Gastrocnemius medialis (tissue), 4 donors: ENCODE measurements at places on chromosomes 2 and 18.

GRCh38 chr2:70121627-70122372 lies 34.5 kb downstream of the PCBP1 start:
- DNase-seq, result peak; percentile 25

GRCh38 chr2:42809819-42810120 lies 17.4 kb upstream of the HAAO start:
- DNase-seq, result peak; percentile 81

DNA sequence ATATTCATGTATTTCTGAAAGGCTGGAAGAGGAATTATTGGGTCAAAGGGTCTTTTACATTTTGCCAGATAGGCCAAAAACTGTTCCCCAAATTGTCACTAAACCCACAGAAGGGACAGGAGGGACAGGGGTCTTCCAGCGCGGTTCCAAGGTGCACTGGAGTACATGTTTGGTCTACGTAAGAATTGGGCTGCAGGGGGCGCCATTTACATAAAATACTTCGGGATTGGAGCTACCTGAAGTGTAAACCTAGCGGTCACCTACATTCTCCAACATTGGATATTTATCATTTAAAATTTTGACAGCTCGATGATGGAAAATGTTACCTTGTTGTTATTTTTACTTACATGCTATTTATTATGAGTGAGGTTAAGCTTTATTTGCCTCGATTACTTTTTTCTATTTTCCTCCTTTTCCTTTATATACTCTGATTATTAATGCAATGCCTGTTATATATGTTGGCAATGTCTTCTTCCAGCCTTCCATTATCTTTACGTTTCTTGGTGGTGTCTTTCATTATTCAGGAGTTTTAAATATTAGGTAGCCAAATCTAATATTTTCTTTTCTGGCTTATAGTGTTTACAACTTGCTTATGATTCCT lies 43.0 kb upstream of the RAB6C start:
- no peak for DNase-seq

DNA sequence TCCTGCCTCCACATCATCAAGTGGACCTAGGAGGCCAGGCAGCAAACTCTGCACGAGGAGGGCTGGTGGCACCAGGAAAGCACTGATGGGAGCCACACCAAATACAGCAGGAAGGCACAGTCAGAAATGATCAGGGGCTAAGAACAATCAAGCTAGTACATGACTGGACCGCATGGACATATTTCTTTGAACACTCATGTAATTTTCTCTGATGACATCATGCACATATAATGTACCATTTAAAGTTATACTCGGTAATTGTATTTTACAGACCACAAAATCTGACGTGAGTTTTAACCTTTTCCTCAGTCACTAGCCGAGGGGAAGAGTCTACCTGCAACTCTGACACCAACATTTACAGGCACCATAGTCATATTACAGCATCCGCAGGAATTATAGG lies 76.7 kb downstream of the XDH start:
- no peak for DNase-seq

DNA sequence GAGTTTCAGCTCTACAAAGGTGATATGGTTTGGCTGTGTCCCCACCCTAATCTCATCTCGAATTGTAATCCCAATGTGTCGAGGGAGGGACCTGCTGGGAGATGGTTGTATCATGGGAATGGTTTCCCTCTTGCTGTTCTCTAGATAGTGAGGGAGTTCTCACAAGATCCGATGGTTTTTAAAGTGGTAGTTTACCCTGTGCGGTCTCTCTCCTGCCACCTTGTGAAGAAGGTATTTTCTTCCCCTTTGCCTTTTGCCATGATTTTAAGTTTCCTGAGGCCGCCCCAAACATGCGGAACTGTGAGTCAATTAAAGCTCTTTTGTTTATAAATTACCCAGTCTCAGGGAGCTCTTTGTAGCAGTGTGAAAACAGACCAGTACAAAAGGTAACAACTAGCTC lies 306.0 kb downstream of the LRP1B start:
- no peak for DNase-seq

GRCh38 chr2:174035981-174036742 lies 71.0 kb upstream of the SP3 start:
- peak; percentile 78 for DNase-seq

GRCh38 chr2:238684362-238685326 lies 163.2 kb upstream of the TWIST2 start:
- peak; percentile 64 for DNase-seq

DNA sequence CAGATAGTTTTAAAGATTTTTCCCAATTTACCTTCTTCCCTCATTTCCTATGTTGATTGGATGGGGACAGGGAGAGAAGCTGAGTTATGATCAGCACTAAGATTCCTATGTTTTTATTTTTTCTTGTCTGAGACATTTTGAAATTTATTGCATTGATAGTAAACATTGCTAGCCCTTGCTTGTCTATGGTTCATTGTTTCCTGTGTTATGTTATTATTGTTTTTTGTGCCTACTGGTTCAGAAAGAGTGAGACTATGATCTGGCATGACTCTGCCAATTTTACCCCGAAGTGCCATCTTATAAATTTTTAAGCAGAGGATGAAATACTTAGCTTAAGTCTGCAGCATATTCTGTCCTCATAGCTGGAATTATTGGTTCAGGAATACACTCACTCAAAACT lies 478.5 kb downstream of the MBD2 start:
- DNase-seq, result no peak

DNA sequence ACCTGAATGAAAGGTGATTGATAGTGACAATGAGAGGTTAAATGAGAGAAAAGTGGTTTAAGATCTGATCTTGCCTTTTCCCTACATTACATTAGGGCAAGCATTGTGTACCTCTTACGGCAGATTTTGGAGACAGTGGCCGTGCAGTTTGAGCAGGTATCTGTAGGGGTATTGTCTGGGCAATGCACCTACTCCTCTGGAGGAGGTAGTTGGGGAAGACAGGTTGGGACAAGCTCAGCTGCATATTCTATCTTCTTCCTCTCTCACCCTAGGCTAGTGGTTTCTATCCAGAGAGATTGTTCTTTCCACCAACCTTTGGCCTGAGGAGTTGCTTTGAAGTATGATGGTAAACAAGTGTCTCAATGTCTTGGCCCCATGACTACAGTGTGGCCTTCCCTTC lies 323.2 kb downstream of the CYP26B1 start:
- DNase-seq, result no peak

DNA sequence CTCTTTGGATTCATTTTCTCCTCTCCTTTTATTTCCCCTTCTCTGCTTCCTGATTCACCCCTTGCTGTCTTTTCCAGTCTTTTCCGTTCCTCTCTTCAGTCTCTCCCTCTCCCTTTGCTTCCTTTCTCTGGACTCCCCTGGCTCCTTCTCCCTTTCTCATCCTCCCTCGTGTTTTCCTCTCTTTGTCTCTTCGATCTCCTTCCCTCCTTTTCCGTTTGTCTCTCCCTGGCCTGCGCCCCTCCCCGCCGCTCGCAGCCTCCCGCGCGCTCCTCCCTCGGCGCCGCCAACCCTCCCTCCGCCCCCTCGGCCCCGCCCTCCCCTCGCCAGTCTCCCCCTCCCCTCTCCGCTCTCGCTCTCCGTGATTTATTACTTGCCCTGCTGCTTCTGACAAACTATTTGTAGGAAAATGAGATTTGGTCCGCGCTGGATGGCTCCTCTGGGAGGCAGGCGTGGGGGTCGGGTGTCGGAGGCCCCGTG lies 46.0 kb upstream of the PAX8 start:
- no peak for DNase-seq

DNA sequence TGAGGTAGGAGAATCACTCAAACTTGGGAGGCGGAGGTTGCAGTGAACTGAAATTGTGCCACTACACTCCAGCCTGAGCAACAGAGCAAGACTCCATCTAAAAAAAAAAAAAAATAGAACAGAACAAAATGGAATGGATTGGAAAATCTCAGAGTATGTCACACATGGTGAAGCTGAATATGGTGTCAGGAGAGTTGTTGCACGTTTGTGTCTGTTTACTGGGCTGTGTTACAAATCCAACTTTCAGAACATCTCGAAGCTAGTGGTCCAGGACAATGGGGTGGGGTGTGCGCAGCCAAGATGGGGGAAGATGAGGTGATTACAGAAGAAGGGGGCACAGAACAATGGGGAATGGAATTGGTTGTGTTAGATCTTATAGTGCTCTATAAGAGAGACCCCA lies 17.6 kb downstream of the SAG start:
- no peak for DNase-seq

GRCh38 chr2:121819846-121820245 lies 64.4 kb downstream of the TSN start:
- no peak for DNase-seq

GRCh38 chr2:148507970-148508369 lies 136.6 kb upstream of the EPC2 start:
- no peak for DNase-seq

DNA sequence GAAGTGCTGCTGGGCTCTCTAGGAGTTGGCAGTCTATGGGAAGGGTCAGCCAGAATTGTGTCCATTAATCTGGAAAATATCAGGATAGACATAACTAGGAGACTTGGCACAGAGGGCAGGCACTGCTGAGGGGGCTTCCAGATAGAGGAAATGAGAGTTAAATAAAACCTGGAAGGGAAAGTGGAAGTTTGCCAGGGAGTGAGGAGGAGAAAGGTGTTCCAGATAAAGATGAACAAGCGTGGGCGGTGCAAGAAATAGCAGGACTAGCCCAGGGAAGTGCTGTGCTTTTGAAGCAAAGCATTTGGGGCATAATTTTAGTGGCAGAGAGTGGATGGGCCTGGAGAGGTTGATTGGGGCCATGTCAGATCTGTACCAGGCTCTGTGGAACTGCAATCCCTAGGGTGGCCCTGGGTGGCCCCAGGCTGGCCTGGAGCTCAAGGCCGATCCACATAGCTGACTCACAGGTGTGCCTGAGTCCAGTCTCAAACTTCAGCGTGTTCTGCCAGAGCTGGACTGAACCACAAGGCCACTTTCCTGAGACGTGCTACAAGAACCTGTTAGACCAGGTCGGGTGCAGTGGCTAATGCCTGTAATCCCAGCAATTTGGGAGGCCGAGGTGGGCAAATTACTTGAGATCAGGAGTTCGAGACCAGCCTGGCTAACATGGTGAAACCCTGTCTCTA lies 26.9 kb downstream of the GALM start:
- DNase-seq, result no peak

- DNase-seq, result no peak
Observed at GRCh38 chr2:142875010-142875409, 2.5 kb upstream of the KYNU start.

- DNase-seq, result no peak
Observed at GRCh38 chr2:36513661-36514060, 84.3 kb downstream of the FEZ2 start.

DNA sequence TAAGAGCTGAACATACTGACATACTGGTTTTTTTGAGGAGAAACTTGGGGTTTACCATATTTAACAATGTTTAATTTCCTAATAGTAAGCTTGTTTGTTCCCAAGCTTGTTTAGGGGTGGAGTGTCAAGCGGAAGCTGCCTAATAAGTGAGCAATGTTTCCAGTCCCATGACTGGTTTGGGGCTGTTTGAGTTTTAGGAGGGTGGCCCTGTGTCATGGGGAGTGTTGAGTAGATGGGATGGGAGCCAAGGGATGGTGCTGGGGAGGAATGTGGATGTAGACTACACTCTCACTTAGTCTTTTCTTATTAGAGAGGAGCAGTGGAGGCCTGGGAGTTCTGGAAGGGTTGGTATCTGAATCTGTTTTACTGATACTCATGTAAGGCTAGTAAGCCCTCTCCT lies 128.5 kb downstream of the TANC1 start:
- no peak for DNase-seq

- no peak for DNase-seq
Observed at GRCh38 chr2:64866797-64867196, 122.4 kb upstream of the SLC1A4 start.

- no peak for DNase-seq
Observed at GRCh38 chr2:141393214-141393545, 737.6 kb downstream of the LRP1B start.

DNA sequence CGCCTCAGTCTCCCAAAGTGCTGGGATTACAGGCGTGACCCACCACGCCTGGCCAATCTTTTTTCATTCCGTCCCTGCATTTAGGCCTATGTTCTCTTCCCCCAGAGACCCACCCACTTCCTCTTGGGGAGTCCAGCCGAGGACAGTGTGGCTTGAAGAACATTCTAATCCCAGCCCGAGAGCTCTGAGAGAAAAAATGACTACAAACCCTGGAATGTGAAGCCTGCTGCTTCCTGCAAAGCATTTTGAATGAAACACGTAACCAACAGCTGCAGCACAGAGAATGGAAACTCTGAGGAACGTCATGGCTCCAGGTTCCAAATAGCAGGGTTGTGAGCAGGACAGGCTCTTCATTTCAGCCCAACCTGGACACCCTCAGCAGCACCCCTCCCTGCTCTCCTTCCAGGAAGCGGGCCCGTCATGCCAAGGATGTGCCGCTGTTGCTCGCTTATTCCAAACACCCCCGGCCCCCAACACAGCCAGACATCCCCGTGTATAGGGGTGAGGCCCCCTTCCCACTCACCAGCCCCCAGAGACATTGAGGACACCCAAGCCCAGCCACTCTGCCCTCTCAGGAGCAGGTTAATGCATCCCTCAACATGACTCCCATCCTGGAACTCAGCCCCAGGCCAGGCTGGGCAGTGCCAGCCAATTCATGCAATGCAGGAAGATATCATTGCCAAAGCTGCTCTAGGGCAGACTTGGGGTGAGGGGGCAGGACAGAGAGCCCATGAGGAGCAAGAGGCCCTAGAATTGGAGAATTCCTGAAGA lies 139.8 kb downstream of the ZFP36L2 start:
- DNase-seq, result peak; percentile 79

GRCh38 chr18:23460285-23461273 lies 7.5 kb downstream of the RIOK3 start:
- DNase-seq, result no peak

GRCh38 chr2:56754066-56754615 lies 570.4 kb downstream of the CCDC85A start:
- DNase-seq, result no peak

DNA sequence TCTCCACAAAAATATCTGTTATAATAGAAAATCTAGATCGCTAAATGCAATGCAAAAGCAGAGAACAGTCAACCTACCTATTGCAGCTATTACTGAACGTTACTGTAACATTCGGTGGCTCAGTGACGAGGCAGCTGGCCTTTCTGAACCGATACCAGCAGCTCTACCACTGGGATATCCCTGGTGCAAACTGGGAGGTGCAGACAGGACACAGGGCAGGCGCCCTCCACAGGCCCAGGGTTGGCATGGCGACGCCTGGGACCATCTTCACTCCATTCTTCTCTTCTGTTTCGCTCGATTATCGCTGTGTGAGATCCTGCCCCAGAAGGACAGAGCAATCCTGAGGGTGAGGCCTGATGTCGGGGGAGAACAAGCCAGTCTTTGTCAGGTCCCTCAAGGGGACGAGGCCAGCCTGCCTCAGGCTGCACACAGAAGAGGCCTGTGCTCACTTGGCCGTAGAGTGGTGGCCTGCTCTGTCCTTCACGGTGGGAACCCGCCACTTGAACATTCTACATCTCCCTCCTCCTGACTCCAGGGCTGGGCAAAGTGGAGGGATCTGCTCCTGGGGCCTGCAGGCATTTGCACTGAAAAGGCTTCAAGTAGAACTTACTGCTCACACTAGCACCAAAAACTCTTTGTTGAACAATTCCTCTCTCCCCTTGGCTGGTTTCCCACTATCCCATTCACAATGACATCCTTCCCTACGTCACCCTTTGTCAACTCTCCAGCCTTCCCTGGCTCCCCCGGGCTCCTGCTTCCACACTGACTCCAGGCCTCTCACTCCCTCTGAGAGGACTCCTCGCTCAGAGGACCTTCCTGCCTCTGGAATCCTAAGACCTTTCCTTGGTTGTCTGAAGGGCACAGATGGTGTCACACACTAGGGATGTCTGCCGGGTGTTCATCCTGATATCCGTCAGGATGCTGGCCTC lies 49.7 kb downstream of the CYRIA start:
- DNase-seq, result no peak

GRCh38 chr2:236682651-236683422 lies 113.2 kb downstream of the ACKR3 start:
- DNase-seq, result no peak
